ENCODE measurements at places on chromosomes 5 and 9. TPM values are rescaled to one million over a fixed set of nuclear protein-coding genes. Genes with fewer than 3 reads are reported as not detected.

MSX2 gene
- 0.40 TPM for total RNA-seq

SOWAHA gene
- 38.8 TPM for total RNA-seq

ACTBL2 gene
- not detected for total RNA-seq

GDF9 gene
- 0.09 TPM for total RNA-seq
